ENCODE measurements at places on chromosomes 3 and 15.

DNA sequence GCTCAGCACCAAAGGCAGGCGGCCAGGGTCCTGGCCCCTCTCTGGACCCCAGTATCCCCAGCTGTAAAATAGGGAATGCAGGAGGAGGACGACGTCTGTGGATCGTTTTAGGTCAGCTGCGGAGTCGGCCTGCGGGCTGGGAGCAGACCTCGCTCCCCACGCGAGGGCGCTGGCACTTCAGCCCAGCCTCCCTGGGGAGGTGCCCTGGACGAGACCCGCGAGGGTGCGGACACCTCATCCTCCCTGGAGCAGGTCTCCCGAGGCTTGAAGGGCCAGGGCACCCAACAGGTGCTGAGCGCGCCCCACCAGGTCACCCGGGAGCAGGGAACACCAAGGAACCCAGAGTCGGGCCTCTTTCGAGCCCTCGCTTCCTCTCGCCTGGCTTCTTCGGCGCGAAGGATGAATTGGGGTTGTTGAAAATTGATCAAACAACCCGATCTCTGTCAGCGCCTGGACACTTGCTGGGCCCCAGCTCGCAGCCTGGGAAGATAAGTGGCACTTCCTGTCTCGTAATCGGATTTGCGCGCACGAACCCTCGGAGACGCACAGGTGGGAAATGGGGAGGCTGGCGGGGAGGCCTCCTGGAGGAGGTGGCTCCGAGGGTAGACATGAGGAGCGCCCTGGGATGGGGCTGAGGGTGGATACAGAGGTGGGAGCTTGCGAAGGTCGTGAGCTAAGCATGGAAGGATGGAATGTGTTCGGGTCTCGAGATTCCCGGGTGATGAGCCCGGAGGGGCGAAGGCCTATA lies 588 bp upstream of the VIPR1 start:
- peak; percentile 54 for DNase-seq

- DNase-seq, result no peak
Observed at GRCh38 chr3:59411694-59412093, 361.9 kb upstream of the CFAP20DC start.

GRCh38 chr3:10495003-10495402 lies 10.4 kb downstream of the ATP2B2 start:
- DNase-seq, result no peak

DNA sequence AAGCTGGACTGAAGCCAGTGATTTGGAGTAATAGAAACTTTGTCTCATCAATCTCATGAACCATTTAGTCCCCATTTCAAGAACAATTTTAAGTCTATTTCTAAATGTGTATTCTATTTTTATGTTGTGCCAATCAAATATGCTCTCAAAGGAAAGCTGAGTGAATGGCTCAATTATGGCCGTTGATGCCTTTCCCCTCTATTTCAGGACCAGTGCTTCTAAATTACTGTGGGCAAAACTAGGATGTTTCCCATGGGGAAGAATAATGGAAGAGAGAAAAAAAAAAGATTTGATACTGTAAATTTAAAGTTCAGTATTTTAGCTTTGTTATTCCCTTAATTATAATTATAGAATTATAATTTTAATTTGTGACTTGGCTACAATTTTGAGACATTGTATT lies 110.1 kb downstream of the CADM2 start:
- no peak for DNase-seq

- DNase-seq, result no peak
Observed at GRCh38 chr3:4416961-4417360, 50.1 kb downstream of the SUMF1 start.

GRCh38 chr3:135000465-135000864 lies 205.4 kb downstream of the EPHB1 start:
- DNase-seq, result no peak

DNA sequence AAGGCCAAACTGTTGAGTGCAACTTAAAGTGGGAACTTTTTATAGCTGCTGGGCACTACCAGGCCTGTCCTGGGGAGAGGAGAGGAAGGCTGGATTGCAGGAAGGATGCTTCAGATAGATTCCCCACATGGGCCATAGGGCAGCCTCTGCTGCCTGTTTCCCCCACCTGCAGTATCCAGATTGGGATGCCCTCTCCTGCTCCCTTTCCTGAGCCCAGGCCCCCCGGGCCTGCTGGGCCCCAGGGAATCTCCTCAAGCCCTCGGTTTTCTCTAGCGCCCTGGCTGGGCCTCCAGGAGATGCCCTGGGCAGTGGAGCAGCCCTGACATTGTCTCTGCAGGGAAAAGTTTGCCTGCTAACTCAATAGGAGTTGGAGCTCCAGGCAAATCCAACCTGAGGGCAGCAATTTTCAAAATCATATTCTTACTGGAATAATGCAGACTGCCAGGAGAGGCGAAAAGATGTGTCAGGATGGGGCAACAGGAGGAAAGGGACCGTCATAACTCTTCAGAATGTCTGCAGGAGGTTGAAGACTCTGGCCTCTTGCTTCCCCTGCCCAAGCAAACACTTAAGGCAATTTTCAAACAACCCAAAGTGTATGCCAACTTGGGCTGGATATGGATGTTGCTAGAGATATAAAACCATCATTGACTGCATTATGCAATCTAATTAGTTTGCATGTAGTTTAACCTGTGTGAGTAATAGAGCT lies 4.4 kb downstream of the NR2F2 start:
- no peak for DNase-seq

GRCh38 chr15:34119291-34119690 lies 17.4 kb downstream of the PGBD4 start:
- DNase-seq, result no peak

- DNase-seq, result no peak
Observed at GRCh38 chr3:56691165-56692000, 8.3 kb upstream of the TASOR start.

DNA sequence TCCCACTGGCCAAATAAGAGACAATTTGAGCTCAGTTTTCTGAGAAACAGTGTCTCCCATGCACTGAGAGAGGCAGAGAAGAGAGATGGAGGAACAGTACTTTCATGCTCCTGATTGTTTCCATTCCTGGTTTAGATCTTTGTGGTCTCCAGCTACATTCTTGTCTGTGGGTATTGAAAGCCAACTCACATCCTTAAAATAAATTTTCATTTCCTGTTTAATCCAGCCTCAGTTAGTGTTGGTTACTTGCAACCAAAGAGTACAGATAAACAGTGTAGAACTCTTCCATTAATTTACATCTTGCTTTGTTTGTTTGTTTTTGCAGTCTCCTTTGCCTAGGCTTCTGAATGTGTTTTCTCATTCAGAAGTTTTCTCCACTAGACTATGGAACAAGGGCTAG lies 123.7 kb upstream of the CLSTN2 start:
- DNase-seq, result no peak

- DNase-seq, result no peak
Observed at GRCh38 chr3:177131927-177132636, 65.2 kb downstream of the TBL1XR1 start.

DNA sequence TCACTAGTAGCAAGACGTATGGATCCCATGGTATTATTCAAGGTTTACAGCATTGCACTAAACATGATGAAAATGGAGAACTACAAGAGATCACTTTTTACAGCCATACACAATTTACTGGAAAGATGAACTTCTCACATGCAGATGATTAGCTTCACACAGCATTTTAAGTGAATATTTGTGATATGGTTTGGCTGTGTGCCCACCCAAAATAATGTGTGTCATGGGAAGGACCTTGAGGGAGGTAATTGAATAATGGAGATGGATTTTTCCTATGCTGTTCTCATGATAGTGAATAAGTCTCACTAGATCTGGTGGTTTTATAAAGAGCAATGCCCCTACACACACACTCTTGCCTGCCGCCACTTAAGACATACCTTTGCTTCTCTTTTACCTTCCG lies 662.0 kb upstream of the CCDC54 start:
- no peak for DNase-seq

DNA sequence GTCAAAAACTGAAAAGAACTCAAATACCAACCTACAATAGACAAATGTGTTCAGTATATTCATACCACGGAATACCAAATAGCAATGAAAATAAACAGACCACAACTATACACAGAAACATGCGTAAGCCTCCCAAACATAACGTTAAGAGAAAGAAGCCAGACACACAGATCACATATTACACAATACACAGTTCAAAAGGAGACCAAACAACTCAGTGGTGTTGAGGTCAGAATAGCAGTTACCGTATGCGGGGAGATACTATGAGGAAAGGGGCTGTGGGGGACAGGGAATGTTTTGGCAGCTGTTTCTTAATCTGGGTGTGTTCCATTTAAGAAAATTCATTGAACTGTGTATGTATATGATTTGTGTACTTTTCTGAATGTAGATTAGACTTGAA lies 6.6 kb downstream of the OSBPL10 start:
- no peak for DNase-seq

GRCh38 chr15:32675466-32675865 lies 34.0 kb downstream of the SCG5 start:
- DNase-seq, result no peak

GRCh38 chr15:98169551-98169950 lies 209.0 kb downstream of the ARRDC4 start:
- no peak for DNase-seq

GRCh38 chr3:28915741-28916500 lies 364.9 kb upstream of the RBMS3 start:
- no peak for DNase-seq

GRCh38 chr15:85542895-85543331 lies 162.5 kb downstream of the AKAP13 start:
- DNase-seq, result no peak

GRCh38 chr15:92290359-92290992 lies 103.2 kb upstream of the ST8SIA2 start:
- DNase-seq, result no peak

- no peak for DNase-seq
Observed at GRCh38 chr15:57734860-57735259, 28.3 kb downstream of the POLR2M start.

GRCh38 chr3:187769771-187770170 lies 24.5 kb upstream of the BCL6 start:
- no peak for DNase-seq

GRCh38 chr3:42685363-42685881 lies at the start of gene KLHL40:
Gene KLHL40, plus strand, starts transcription at chr3:42685537. Its CDS starts 82 bp downstream, at chr3:42685619.
- no peak for DNase-seq

DNA sequence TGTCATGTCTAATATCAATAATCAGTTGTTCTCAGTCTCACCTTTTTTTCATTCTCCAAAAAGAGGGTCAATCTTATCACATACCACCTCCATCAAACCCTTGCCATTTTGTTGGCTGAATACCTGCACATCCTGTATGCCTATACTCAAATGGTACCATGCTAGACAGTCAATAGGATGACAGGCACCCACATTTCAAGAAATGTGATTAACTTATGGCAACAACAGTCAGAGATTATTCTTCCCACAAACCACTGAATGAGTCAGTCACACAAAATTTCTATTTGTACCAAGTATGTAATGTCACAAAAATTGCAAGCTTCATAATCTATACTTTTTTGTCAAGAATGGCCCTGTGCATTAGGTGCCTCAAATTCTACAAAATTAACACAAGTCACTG lies 5.1 kb upstream of the SLC27A2 start:
- no peak for DNase-seq

- DNase-seq, result no peak
Observed at GRCh38 chr3:167067787-167068161, 312.3 kb downstream of the ZBBX start.

DNA sequence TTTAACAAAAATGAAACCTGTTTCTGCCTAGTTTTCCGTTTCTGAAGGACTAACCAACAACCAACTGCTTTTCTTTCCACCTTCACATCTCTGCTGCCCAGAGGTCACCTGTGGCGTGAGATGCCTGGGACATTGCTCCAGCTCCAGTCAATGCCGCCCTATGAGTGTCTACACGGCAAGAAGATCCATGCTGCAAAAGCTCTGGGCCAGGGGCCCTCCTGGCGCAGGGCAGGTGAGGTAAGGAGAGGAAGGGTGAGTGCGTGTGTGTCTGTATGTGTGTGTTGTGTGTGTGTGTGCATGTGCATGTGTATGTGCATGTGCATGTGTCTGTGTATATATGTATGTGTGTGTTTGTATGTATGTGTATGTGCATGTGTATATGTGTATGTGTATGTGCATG lies 131.4 kb downstream of the NSMCE3 start:
- no peak for DNase-seq

GRCh38 chr3:66534304-66534845 lies 33.6 kb upstream of the LRIG1 start:
- no peak for DNase-seq

GRCh38 chr3:126417515-126417914 lies 22.8 kb downstream of the CFAP100 start:
- no peak for DNase-seq

DNA sequence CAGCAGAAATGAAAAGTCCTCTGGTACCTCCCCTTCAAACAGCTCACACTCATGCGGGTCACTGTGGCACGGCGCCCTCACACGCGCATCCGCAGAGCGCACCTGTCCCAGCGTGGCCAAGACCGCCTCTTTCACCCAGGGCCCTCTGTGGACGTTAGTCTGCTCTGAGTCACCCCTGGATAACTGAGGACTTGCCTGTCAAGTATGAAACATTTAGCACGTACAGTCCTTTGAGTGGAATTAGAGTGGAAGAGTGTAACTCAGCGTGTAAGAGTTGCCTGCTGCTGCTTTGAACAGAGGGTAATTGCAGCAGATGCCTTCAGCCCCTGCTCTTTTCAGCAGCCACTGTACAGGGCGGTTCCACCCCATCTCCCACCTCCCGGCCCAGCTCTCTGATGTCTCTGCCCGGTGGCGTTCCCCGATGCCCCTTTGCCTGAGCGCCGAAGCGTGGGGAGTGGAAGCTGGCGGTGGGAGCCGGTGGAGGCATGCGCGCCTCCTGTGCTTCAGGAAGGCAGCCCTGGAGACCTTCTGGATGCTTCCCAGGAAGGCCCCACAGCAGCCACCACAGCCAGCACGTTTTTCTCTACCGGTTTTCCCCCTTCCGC lies 23.0 kb downstream of the CPN2 start:
- DNase-seq, result no peak

DNA sequence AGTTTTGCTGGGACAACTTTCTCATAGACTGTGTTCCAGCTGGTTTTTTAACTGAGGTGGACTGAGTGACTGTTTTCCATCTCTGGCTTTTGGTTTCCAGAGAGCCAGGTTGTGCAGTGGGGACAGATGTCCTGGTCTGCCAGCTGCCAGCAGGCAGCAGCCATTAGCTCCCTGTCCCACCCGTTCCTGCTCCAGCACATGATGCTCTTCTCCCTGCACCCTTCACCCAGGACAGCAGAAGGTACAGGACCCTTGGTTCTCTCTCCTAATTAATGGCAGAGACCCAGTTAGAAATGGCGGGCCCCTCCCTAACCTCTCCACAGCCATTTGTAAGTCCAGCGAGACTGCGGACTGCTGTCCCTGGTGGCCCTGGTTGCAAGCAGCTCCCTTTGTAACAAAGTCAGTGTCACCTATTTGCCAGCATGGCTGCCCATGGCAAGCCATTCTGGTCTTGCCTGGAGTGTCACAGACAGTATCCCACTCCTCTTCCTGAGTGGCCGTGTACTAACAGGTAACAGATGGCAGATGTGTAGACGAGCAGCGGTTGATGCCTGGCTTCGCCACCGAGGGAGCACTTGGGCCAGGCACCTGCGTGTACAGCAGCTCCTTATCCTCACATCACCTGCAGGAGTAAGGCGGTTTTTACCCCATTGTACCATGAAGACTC lies 148.3 kb downstream of the DNAJB8 start:
- no peak for DNase-seq

Data from activated CD4-positive, alpha-beta T cell treated with anti-CD3 and anti-CD28 coated beads for 1 hour (primary cell).